ENCODE measurements at places on chromosomes 3 and 15.

- peak; percentile 6 for DNase-seq
Measured at GRCh38 chr3:71397046-71397445, 186.5 kb downstream of the FOXP1 start.

DNA sequence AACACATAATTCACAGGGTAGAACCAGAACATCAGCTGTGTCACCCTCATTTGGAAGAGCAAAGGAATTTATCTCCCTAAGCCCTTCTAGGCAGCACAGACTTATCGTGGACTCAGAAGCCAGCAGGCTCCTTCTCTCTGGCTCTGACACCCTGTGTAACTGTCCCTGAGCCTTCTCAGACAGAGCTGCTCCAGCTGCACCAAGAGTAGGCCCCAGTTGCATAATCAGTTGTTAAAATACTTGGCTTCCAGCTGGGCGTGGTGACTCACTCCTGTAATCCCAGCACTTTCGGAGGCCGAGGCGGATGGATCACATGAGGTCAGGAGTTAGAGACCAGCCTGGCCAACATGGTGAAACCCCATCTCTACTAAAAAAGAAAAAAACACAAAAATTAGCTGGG lies 49.4 kb upstream of the ACVR2B start:
- no peak for DNase-seq

DNA sequence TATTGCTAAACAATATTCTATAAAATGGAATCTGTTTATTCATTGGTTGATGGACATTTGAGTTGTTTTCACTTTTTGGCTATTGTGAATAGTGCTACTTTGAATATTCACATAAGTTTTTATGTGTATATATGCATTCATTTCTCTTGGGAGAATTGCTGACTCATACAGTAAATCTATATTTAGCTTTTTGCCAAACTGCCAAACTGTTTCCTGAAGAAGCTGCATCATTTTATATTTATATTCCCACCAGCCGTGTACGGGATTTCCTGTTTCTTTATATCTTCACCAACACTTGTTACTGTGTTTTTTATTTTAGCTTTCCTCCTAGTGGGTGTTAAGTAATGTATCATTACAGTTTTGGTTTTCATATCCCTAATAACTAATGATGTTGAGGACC lies 12.5 kb upstream of the TCAIM start:
- no peak for DNase-seq

- peak; percentile 97 for DNase-seq
Measured at GRCh38 chr3:159839561-159840379, 148.9 kb upstream of the IL12A start.

DNA sequence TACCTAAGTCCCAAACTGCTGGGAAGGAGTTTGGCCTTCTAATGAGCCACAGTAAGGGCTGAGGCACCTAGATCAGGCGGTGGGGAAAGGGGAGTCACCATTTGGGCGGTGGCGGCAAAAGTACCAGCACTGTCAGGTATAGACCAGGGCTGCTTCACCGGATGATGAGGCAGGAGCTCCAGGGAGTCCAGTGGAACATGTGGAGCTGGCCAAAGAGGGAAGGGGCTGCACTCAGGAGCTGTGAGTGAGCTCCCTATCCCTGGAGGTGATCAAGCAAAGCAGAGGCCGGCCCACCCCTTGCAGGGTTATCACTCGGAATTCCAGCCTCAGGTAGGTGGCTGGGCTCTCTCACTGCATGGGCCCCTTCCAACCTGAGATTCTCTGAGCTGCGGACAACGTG lies 108.4 kb downstream of the SEC22A start:
- DNase-seq = no peak

GRCh38 chr3:45572755-45573154 lies 21.8 kb upstream of the LIMD1 start:
- no peak for DNase-seq

DNA sequence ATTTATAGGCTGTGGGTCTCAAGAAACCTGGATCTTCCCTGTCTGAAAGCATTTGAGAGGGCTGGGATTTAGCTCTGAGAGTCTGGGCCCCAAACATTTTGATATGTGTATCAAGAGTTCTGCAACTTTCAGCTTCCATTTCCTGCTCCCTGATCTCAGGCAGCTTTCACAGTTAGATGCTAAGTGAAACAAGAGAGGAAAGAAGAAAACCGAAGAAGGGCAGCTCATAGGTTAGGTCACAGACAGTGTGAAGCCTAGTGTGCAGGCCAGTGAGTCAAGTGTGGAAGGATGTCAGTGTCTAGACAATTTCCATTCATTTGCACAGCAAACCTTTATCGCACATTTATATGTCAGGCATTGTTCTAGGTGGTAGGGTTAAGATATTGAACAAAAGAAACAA lies 173.6 kb upstream of the PROK2 start:
- no peak for DNase-seq

GRCh38 chr15:83955806-83956265 lies 279.7 kb upstream of the GOLGA6L4 start:
- DNase-seq = no peak
